ENCODE measurements at places on chromosomes 16 and 17. TPM values are rescaled to one million over a fixed set of nuclear protein-coding genes. Genes with fewer than 3 reads are reported as not detected.
A peak's percentile ranks its signal among the peaks of the same experiment; 100 is the strongest.

- no peak overlapping the region for H3K4me3 ChIP-seq
- no peaks in the 10 kb centered on the region for H3K36me3 ChIP-seq
- no peak for DNase-seq
- no peaks in the 10 kb centered on the region for H3K4me1 ChIP-seq
These were observed 153.4 kb upstream of the PSMD7 start for GRCh38 chr16:74143171-74143570.

GRCh38 chr17:47735536-47736011 lies 2.5 kb downstream of the TBX21 start:
- no peak overlapping the region for H3K27ac ChIP-seq

GRCh38 chr17:77366558-77367245 lies 225.9 kb downstream of the SEC14L1 start:
- no peaks in the 10 kb centered on the region for H3K4me1 ChIP-seq
- no peaks in the 10 kb centered on the region for H3K36me3 ChIP-seq
- H3K4me3 ChIP-seq = no peak overlapping the region

- no peaks in the 10 kb centered on the region for H3K4me1 ChIP-seq
- H3K27me3 ChIP-seq = no peaks in the 10 kb centered on the region
- no peak overlapping the region for H3K4me3 ChIP-seq
- no peak overlapping the region for H3K27ac ChIP-seq
- H3K36me3 ChIP-seq = no peaks in the 10 kb centered on the region
- no peak for DNase-seq
These were observed 66.1 kb downstream of the SREBF1 start for GRCh38 chr17:17770632-17771044.

DNA sequence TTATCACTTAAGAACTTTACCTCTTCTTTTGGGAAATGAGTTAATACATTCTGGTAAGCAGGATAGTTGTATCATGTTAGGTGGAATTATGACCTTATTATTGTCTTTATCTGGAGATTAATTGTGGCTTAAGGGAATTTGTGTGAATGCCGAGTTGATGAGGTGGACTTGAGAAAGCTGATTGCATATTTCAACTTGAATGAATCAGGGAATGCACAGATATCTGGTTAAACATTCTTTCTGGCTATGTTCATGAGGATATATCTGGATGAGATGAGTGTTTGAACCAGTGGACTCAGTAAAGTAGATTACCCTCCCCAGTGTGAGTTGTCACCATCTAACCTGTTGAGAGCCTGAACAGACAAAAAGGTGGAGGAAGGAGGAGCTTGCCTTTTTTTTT lies 326.1 kb upstream of the GOT2 start:
- no peak overlapping the region for H3K27ac ChIP-seq
- DNase-seq = no peak
- no peaks in the 10 kb centered on the region for H3K36me3 ChIP-seq
- no peak overlapping the region for H3K4me3 ChIP-seq
- H3K27me3 ChIP-seq = no peaks in the 10 kb centered on the region

DNA sequence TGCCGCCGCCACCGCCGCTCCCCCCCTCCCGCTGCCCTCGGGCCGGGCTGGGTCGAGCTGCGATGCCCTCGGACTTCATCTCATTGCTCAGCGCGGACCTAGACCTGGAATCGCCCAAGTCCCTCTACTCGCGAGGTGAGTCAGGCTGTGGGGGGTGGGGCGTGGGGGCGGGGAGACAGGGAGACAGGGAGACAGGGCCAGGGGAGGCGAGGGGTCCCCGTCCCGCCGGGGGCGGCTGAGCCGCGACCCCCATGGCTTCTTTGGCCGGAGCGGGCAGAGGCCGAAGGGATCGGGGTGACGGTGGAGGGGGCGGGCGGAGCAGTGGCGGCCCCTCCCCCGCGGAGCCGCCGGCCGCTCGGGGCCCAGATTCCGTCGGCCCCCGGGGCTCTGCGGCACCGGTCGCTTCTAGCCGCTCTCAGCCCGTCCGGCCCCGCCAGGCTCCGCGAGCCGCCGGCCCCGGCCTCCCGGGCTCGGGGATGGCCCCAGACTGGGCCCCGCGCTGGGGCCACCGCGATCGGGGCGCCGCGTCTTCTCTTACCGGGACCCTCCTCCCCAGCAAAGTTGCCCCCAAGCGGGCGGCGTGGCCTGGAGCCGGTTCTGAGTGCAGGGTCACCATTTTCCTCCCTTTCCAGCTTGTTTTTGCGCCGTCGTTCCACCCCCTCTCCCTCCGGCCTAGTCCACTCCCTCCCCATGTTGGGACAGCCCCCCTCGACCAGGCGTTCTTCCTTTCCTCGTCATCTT lies 644 bp downstream of the NFAT5 start:
- peak overlapping the region; percentile 99 for H3K4me3 ChIP-seq
- DNase-seq = peak; percentile 89
- H3K27ac ChIP-seq = peak overlapping the region; percentile 98
- no peaks in the 10 kb centered on the region for H3K36me3 ChIP-seq
- no peaks in the 10 kb centered on the region for H3K27me3 ChIP-seq

DNA sequence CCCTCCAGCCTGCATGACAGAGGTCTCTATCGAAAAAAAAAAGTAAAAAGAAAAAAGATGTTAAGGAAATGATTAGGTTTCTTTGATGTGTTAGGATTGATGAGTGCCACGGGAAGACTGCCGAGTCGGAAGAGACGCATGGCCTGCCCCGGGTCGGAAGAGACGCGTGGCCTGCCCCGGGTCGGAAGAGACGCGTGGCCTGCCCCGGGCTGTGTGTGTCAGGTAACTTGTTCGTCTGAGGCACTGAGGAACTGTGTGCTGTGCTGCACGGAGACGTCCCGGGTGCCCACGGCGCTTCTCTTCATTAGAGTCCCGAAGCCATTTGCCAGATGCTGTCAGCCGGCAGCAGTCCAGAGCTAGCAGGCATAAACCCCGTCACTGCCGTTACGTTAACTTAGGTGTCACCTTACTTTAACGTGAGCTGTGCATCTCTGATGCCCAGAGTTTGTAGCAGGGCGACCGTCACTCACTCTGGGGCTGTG lies 40.5 kb upstream of the FASN start:
- H3K27ac ChIP-seq = no peak overlapping the region
- H3K27me3 ChIP-seq = no peaks in the 10 kb centered on the region
- H3K4me1 ChIP-seq = no peaks in the 10 kb centered on the region
- no peaks in the 10 kb centered on the region for H3K36me3 ChIP-seq

GRCh38 chr16:1113889-1114526 lies 18.0 kb upstream of the C1QTNF8 start:
- no peak overlapping the region for H3K4me3 ChIP-seq
- no peaks in the 10 kb centered on the region for H3K36me3 ChIP-seq
- H3K4me1 ChIP-seq = no peaks in the 10 kb centered on the region
- no peaks in the 10 kb centered on the region for H3K27me3 ChIP-seq

DNA sequence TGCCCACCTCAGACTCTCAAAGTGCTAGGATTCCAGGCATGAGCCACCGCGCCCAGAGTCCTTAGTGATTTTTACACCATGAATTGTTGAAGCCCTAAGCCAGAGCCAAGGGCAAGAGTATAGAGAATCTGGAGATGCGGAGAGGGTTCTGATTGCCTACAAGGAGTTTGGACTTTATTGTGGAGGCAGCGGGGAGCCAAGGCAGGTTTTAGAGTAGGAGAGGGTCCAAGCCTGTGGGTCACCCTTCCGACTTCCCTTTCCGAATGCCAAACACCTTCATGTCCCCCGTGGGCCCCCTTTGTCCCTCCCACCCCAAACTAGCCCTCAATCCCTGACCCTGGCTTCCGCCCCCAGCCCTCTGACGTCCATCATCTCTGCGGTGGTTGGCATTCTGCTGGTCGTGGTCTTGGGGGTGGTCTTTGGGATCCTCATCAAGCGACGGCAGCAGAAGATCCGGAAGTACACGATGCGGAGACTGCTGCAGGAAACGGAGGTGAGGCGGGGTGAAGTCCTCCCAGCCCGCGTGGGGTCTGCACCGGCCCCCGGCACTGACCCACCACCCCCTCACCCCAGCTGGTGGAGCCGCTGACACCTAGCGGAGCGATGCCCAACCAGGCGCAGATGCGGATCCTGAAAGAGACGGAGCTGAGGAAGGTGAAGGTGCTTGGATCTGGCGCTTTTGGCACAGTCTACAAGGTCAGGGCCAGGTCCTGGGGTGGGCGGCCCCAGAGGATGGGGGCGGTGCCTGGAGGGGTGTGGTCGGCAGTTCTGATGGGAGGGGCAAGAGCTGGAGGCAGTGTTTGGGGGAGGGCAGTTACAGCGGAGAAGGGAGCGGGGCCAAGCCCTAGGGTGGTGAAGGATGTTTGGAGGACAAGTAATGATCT lies 7.1 kb downstream of the MIEN1 start:
- peaks cover 7% of the 10 kb centered on the region for H3K36me3 ChIP-seq
- no peak overlapping the region for H3K27ac ChIP-seq
- H3K4me1 ChIP-seq = no peaks in the 10 kb centered on the region
- H3K4me3 ChIP-seq = no peak overlapping the region
- peak; percentile 34 for DNase-seq

DNA sequence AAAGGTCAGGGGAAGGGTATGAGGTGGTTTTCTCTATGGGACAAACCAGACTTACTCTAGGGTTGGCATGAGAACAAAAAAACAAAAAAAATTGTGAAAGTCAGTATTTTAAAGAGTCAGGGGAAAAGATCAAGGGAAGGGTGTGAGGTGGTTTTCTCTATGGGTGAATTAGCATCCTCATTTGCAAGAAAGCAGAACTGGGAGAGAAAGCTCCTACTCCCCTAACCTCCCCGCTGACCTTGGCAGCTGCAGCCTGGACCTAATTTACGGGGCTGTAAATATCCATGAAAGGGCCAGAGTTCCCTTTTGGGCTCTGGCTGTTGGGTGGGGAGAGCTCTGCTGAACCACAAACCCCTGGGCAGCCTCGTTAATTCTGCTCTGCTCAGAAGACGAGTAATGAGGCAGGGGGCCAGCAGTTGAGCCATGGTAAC lies 10.6 kb downstream of the RHBDL3 start:
- DNase-seq = no peak
- no peaks in the 10 kb centered on the region for H3K4me1 ChIP-seq
- H3K4me3 ChIP-seq = no peak overlapping the region
- no peaks in the 10 kb centered on the region for H3K36me3 ChIP-seq
- no peaks in the 10 kb centered on the region for H3K27me3 ChIP-seq
- no peak overlapping the region for H3K27ac ChIP-seq

GRCh38 chr16:80705596-80705995 lies 98.8 kb downstream of the CDYL2 start:
- no peak for DNase-seq
- H3K4me3 ChIP-seq = no peak overlapping the region
- no peaks in the 10 kb centered on the region for H3K36me3 ChIP-seq
- no peak overlapping the region for H3K27ac ChIP-seq
- no peaks in the 10 kb centered on the region for H3K4me1 ChIP-seq

- H3K36me3 ChIP-seq = no peaks in the 10 kb centered on the region
- no peak overlapping the region for H3K27ac ChIP-seq
- H3K27me3 ChIP-seq = no peaks in the 10 kb centered on the region
- no peaks in the 10 kb centered on the region for H3K4me1 ChIP-seq
- H3K4me3 ChIP-seq = no peak overlapping the region
- DNase-seq = no peak
These were observed 2.5 kb upstream of the STARD3 start for GRCh38 chr17:39634384-39634871.

DNA sequence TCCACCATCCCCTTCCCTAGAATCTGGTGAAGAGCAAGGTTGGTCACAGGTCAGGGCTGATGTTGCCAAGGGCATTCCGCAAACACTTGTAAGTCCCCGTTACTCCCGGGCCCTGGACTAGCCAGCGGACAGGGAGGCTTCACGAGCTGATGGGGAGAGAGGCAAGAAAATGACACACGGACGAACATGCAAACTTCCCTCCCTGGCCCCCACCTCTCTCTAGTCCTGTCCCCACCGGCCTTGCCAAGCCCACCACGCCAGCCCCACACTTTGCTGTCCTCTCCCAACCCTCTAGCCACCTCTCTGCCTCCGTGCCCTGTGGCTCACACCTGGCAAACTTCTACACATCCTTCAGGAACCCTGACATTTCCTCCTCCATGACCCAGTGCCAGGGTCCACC lies 54.8 kb downstream of the RPH3AL start:
- H3K27me3 ChIP-seq = no peaks in the 10 kb centered on the region
- no peak overlapping the region for H3K4me3 ChIP-seq
- no peaks in the 10 kb centered on the region for H3K4me1 ChIP-seq
- peak; percentile 33 for DNase-seq

GRCh38 chr16:80294172-80294571 lies 246.6 kb upstream of the DYNLRB2 start:
- no peak overlapping the region for H3K4me3 ChIP-seq
- no peaks in the 10 kb centered on the region for H3K27me3 ChIP-seq
- no peak overlapping the region for H3K27ac ChIP-seq
- H3K36me3 ChIP-seq = no peaks in the 10 kb centered on the region
- no peak for DNase-seq

The SENP3 gene
- total RNA-seq = 36.2 TPM

The ENPP7 gene
- total RNA-seq = not detected

GRCh38 chr17:76111956-76112355 lies 8.4 kb upstream of the EXOC7 start:
- no peaks in the 10 kb centered on the region for H3K4me1 ChIP-seq
- no peak overlapping the region for H3K27ac ChIP-seq
- no peaks in the 10 kb centered on the region for H3K27me3 ChIP-seq
- no peak overlapping the region for H3K4me3 ChIP-seq

The MPHOSPH6 gene
- 20.4 TPM for total RNA-seq

The KCTD2 gene
- total RNA-seq = 26.4 TPM

DNA sequence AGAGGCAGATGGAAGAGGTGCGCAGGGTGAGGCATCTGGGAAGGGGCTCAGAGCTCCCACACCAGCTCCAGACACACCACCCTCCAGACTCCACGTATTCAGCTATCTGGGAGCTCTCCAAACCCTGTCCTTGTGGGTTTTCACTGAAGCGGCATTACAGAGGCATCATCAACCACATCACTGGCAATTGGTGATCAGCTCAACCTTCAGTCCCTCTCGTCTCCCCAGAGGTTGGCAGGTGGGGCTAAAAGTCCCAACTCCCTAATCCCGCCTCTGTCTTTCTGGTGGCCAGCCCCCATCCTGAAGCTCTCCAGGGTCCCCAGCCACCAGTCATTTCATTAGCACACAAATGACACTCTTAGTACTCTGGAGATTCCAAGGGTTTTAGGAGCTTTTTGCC lies 123.9 kb downstream of the KCNJ12 start:
- H3K4me3 ChIP-seq = no peak overlapping the region
- no peaks in the 10 kb centered on the region for H3K4me1 ChIP-seq
- DNase-seq = no peak
- H3K36me3 ChIP-seq = no peaks in the 10 kb centered on the region
- H3K27me3 ChIP-seq = no peaks in the 10 kb centered on the region
- H3K27ac ChIP-seq = no peak overlapping the region

GRCh38 chr17:1275962-1276736 lies 3.3 kb upstream of the TRARG1 start:
- H3K4me3 ChIP-seq = no peak overlapping the region
- no peaks in the 10 kb centered on the region for H3K36me3 ChIP-seq

The ESRP2 gene
- 0.60 TPM for total RNA-seq
